ENCODE measurements at places on chromosomes 4 and X. TPM values are rescaled to one million over a fixed set of nuclear protein-coding genes. Genes with fewer than 3 reads are reported as not detected.

DNA sequence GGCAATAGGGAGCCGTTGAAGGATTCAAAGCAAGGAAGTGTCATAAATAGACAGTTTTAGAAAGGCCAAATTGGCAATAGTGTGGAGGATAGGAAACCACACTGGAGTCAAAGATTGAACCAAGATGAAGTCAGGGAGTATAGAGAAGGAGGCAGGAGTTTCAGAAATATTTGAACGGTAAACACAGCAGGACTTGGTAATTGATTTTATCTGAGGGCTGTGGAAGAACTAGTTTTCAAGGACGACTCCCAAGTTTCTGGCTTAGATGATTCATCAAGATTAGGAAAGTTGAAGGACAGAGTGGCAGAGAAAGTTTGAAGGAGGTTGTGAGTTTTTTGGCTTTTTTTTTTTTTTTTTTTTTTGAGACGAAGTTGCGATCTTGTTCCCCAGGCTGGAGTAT, 11.5 kb upstream of the TMEM31 start:
- DNase-seq: no peak

GRCh38 chr4:143397335-143397734, 60.7 kb downstream of the GAB1 start:
- no peak for DNase-seq

GRCh38 chr4:53688186-53688790, 97.0 kb upstream of the LNX1 start:
- peak; percentile 99 for DNase-seq

PDE5A gene
- total RNA-seq: 0.20 TPM

CYP4V2 gene
- 9.5 TPM for total RNA-seq

DNA sequence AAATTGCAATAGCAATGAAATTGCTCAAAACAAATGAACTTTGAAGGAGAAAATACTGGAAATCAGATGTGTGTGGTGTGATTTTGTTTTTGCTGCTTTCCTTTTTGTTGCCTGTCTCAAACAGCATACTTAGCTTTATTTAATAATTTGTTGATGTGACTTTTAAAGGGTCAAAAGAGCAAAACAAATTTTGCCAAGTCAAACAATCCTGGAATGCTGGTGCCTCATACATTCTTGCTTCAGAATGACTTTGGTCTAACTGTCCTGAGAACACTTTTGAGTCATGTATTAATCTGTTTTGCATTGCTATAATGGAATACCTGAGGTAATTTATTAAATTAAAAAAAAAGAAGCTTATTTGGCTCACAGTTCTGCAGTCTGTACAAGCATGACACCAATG, 3.4 kb downstream of the PF4V1 start:
- DNase-seq: no peak

GRCh38 chr4:2217726-2218125, 24.2 kb downstream of the HAUS3 start:
- peak; percentile 55 for DNase-seq

DNA sequence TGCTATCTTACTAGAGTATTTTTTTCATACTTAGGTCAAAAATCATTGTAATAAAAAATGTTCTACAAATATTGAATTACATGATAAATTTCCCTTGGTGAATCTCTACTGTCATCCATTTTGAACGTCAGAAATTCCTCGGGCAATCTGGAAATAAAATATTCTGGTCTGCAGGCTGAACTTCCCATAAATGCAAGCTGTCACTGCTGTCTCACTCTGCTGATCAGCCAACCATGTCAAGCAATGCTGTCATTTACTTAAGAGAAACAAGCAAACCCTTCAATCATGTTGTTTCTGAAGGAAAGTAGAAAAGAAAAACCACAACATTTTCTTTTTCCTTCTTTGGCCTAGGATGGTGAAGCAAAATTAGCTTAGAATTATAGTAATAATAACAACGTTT, 514.2 kb upstream of the GALNT7 start:
- DNase-seq: no peak

- no peak for DNase-seq
These were observed 25.9 kb upstream of the NDNF start for GRCh38 chr4:121098266-121098665.

SLC4A4 gene
- total RNA-seq: under 0.01 TPM

DMRTC1B gene
- total RNA-seq: not detected

DNA sequence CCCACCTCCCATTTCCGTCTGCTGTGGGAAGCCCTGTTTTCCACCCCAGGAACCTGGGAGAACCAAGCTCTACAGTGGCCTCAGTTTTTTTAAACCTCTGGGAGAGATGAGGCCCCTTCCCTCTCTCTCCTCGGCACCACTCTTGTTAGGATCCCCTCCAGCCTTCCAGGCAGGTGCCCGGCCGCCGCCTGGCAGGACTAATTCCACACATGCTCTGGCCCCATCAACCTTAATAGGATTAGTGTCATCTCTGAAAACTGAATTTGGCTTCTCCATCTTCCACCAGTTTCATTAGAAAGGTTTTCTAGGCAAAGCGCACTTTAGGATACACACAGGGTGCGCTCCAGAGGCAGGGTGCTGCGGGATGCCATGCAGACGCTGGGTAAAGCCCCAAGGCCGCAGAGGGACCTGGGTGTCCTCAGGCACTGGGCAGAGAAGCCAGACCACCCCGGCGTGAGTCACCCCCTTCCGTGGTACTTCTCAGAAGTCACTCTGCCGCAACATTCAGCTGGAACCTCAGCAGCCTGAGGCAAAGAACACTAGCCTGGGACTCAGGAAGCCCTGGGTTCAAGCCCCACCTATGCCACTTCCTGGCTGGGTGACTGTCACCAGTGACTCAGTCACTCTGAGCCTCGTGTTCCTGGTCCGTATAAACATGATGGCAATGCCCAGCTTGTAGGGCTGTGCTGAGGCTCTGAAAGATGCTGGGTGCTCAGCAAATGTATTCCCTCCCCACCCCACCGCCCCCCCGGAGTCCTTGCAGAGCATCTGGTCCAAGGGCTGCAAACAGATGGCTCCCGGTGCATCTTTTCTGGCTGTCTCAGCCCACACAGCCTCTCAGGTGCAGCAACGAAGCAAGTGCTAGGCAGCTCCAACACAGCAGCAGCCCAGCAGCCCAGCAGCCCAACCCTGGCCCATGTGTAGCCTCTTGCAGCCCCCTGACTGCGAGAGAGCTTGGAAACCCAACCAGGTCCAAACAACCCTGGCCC, 29.1 kb downstream of the PPP2R2C start:
- peak; percentile 35 for DNase-seq

- DNase-seq: no peak
These were observed 18.9 kb upstream of the GPM6B start for GRCh38 chrX:13835825-13836224.

CLTRN gene
- 0.20 TPM for total RNA-seq

DNA sequence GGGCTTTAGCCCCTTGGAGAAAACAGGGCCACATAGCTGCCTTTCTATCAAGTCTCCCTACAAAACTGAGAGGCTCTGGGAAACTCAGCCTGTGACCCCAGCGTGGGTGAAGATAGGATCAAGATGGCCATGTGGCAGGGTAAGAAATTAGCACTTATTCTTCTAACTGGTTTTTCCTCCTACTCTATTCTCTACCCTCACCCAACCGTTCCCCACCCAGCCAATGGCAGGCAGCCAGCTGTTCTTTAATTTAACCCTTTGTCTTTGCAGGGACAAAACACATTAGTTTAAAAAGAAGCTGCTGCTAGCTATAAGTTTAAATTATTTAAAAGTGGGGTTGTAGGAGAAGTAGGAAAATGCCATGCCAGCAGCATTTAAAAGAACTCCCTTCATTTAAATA, 2.8 kb downstream of the CLCN5 start:
- DNase-seq: no peak

DNA sequence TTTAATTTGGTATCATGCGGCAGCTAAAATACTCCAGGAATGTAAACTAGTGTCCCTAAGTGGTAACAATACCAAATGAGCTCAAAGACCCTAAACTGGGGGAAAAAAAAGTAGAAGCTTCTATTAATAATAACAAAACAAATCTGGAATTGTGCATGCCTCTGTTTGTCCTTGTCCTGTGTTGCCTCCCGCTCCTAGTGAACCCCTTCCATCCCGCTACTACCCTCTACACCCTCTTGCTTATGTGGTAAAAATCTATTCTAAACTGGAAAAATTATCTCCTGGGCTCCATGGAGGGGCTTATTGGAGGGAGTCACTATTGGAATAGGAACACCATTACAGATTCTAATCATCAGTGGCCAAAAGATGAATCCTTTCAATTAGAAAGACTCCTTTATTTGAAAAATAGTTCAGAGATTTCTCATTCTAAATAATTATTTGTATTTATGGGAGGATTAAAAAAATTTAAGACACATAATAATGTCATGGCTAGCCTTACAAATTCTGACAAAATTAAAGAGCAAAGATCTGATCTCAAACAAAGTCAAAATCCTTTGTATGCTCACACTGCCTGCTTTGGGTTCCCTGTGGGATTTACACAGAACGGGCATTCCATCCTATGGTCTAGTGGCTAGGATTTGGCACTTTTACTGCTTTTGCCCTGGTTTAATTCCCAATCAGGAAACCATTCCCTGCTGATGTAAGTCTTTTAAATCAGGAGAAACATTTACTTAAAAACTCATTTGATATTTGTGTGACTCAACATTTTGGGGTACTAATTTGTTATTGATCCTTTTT, 34.7 kb upstream of the FMR1 start:
- DNase-seq: no peak

AR gene
- total RNA-seq: 13.0 TPM

- DNase-seq: no peak
These were observed 5.7 kb upstream of the MSANTD1 start for GRCh38 chr4:3243136-3243780.

MAP7D2 gene
- 0.60 TPM for total RNA-seq

DNA sequence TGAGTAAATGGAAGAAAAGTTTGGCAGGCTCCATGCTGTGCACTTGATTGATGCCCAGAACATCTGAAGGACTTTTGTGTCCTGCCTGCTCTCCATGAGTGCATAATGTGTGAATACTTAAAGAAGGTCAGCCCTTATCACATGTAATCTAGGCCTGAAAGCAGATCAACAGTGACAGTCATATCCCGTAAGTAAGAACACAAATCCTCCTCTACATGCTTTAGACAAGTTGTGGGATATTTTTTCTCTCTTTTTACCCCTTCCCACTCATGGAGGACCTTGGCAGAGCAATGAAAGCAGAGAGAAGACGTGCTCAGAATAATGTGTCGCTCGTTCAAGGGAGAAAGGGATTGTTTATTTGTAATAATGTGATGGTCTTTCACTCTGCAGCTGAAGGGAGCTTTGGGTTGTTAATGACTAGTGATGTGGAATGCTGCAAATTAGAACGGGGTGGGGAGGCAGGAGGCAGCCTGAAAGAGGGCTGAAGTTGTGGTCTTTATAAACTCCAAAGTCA, 286.6 kb downstream of the BMPR1B start:
- no peak for DNase-seq

GRCh38 chr4:1785592-1785991, 7.5 kb upstream of the FGFR3 start:
- no peak for DNase-seq

- no peak for DNase-seq
These were observed 96.1 kb downstream of the KDR start for GRCh38 chr4:55029321-55029720.

GRCh38 chr4:121050300-121050699, 22.0 kb downstream of the NDNF start:
- peak; percentile 1 for DNase-seq

GRCh38 chr4:1384675-1385372, 21.4 kb downstream of the NKX1-1 start:
- no peak for DNase-seq

CCKAR gene
- total RNA-seq: not detected

PRKG2 gene
- not detected for total RNA-seq

DNA sequence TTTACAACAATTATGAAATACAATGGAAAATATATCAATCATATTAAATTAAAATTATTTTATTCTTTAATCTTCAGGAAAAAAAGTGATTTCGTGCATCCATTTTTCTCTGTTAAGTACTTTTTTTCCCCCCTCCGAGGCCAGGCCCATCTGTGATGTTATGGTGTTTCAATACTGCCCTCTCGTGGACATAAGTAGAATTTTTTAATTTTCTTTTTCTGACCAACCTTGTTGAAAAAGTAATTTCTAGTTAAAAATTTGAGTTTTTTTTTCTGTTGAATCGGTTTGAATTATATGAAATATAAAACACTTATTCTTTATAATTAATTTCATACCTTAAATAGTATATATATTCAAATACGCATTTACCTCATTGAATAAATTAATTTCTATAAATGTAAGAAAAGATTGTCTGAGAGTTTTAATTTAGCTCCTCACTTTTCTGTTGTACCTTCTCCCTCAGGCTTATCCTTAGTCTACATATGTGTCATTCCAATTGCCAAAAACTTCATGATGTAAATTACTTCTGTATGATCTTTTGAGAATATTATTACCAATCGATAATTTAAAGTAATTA, 175.8 kb upstream of the TECRL start:
- DNase-seq: peak; percentile 9

CDKL5 gene
- 2.7 TPM for total RNA-seq

DNA sequence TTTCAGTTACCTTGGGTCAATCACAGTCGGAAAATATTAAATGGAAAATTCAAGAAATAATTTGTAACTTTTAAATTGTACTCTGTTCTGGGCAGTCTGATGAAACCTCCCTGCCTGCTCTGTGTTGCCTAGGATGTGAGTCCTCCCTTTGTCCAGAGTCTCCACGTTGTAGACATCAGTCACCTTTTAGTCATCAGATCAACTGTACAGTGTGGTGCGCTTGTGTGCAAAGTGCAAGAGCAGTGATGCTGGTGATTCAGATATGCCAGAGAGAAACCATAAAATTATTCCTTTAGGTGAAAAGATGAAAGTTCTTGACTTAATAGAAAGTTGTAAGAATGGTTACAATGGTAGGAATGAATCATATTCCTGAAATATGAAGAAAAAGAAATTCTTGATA, 1.4 kb downstream of the SPATA4 start:
- DNase-seq: peak; percentile 37

DNA sequence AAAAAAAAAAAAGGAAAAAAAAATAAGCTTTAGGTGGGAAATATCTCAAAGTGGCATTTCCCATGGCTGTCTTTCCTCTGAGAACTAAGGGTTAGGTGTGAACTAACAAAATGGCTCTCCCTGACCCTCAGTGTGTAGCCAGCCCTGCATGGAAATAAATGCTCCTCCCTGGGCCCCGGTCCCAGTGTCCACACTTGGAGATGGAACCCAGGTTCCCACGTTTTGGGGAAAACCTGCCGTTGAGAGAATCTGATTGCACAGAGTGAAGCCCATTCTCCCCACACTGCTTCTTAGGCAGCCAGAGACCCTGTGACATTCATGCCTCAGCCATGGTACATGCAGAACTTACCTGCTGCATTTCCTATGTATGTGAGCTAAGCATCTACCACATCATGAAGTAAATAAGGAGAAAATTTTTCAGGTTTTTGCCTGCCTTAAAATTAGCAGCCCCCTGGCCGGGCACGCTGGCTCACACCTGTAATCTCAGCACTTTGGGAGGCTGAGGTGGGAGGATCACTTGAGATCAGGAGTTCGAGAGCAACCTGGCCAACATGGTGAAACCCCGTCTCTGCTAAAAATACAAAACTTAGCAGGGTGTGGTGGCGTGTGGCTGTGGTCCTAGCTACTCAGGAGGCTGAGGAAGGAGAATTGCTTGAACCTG, 34.5 kb downstream of the HTT-AS start:
- no peak for DNase-seq

DNA sequence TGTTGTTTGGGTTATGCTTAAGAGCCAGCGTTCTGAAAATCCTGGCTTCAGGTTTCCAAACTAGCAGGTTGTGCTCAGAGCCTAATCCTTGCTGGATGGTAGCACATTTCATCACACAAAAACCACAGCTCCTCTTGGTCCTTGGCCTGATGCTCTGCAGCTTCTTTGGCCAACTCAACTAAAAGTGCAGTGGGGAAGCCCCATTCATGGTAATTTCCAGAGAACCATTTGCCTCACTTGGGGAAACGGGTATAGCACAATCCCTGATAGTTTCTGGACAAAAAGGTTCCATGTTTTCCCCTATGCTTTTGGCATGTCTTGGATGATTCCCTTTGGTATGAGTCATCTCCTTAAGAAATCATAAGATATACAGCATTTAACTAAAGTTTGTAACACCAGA, 78.7 kb downstream of the SYNPO2 start:
- DNase-seq: peak; percentile 71

Measured in RPMI7951 (cell line).